CD14-positive monocyte (primary cell): ENCODE measurements at places on chromosomes 6 and 20. TPM values are rescaled to one million over a fixed set of nuclear protein-coding genes. Genes with fewer than 3 reads are reported as not detected.

- no peaks in the 10 kb centered on the region for H3K36me3 ChIP-seq
- H3K4me3 ChIP-seq = no peak overlapping the region
- no peak overlapping the region for H3K27ac ChIP-seq
- H3K27me3 ChIP-seq = no peaks in the 10 kb centered on the region
These were observed 47.0 kb upstream of the CHRNA4 start for GRCh38 chr20:63407928-63408683.

GRCh38 chr20:25020901-25021301 lies 28.4 kb upstream of the APMAP start:
- H3K4me3 ChIP-seq = no peak overlapping the region
- no peak overlapping the region for H3K27ac ChIP-seq
- no peaks in the 10 kb centered on the region for H3K4me1 ChIP-seq

DNA sequence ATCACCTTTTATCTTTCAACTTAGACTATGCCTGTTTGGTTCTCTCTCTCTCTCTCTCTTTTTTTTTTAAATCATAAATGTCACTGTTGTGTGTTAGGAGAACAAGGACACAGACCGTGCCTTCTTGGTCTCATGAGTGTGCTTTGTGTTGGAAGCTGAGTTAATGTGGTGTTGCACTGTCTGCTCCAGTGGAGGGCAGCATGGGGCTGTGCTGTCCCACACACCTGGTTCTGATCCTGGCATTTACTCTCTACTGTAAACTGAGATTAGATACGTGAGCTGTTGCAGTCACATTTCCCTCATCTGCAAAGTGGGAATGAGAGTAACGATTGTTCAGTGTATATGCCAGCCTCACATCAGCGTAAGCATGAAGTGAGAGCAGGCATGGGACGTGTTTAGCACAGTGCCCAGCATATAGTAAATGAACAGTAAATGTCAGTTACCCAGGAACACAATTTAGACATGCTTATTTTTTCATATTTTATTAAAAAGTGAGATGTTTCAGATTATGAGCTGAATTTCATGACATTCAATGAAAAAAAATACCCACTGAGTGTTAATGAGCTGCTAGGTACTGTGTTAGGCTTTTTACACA lies 161.1 kb downstream of the FARS2 start:
- H3K27me3 ChIP-seq = no peaks in the 10 kb centered on the region
- H3K36me3 ChIP-seq = no peaks in the 10 kb centered on the region
- H3K4me1 ChIP-seq = no peaks in the 10 kb centered on the region
- no peak overlapping the region for H3K4me3 ChIP-seq

- DNase-seq = no peak
- H3K4me1 ChIP-seq = peaks cover 15% of the 10 kb centered on the region
- no peak overlapping the region for H3K4me3 ChIP-seq
- no peaks in the 10 kb centered on the region for H3K27me3 ChIP-seq
These were observed 160.8 kb downstream of the PDE7B start for GRCh38 chr6:136012198-136012887.

DNA sequence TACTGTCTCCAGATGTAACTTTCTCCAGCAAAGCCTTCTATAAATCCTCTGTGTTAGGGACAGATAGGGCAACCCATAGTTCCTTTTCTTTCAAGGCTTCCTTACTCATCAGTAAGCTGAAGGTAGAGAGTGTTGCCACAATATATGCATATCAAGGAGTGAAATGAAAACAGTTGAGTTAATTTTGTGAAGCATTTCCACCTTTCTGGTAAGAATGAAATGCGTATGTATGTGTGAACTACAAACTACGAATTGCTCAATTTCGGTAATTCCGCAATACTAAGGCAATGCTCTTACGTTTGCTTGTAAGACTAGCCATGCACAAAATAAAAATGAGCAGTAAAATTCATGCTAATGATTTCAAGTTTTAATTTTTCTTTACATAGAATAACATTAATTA lies 61.2 kb upstream of the HBS1L start:
- no peaks in the 10 kb centered on the region for H3K27me3 ChIP-seq
- peaks cover 10% of the 10 kb centered on the region for H3K4me1 ChIP-seq
- no peaks in the 10 kb centered on the region for H3K36me3 ChIP-seq
- DNase-seq = peak; percentile 23
- H3K4me3 ChIP-seq = no peak overlapping the region
- H3K27ac ChIP-seq = no peak overlapping the region

Gene IL17A
- not detected for polyA plus RNA-seq

Gene MAPK13
- polyA plus RNA-seq = 2.4 TPM
